ENCODE measurements at places on chromosomes 3 and 15.

- DNase-seq: no peak
These were observed 65.9 kb downstream of the CPN2 start for GRCh38 chr3:194285024-194285849.

DNA sequence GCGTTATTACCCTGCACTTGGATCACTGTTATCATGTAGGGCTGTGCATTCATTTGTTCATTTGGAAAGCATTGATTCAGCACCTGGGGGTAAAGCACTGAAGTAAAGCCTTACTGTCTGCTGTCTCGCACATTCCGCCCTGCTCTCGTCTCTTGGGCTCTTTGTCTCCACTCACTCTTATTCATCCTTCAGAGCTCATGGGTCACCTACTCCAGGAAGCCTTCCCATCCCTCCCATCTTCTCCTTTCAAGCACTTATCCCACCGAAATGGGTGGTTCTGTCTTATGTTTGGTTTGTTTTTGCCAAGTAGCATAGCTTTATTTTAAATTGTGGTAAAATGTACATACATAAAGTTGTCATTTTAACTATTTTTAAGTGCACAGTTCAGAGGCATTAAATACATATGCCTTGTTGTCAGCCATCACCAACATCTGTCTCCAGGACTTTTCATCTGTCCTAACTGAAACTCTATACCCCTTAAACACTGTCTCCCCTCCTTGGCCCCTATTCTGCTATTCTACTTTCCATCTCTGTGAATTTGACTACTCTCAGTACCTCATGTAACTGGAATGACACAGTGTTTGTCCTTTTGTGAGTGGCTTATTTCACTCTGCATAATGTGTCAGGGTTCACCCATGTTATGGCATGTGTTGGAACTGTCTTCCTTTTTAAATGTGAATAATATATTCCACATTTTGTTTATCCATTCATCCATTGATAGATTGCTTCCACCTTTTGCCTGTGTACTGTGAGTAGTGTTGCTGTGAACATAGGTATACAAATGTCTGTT is 9.3 kb downstream of the DIS3L start:
- no peak for DNase-seq

- DNase-seq: no peak
These were observed 742.0 kb downstream of the NR2F2 start for GRCh38 chr15:97072545-97072944.

- DNase-seq: no peak
These were observed 522.8 kb downstream of the CADM2 start for GRCh38 chr3:85481411-85482212.

GRCh38 chr3:197463279-197463678 is 92.5 kb downstream of the BDH1 start:
- DNase-seq: no peak

DNA sequence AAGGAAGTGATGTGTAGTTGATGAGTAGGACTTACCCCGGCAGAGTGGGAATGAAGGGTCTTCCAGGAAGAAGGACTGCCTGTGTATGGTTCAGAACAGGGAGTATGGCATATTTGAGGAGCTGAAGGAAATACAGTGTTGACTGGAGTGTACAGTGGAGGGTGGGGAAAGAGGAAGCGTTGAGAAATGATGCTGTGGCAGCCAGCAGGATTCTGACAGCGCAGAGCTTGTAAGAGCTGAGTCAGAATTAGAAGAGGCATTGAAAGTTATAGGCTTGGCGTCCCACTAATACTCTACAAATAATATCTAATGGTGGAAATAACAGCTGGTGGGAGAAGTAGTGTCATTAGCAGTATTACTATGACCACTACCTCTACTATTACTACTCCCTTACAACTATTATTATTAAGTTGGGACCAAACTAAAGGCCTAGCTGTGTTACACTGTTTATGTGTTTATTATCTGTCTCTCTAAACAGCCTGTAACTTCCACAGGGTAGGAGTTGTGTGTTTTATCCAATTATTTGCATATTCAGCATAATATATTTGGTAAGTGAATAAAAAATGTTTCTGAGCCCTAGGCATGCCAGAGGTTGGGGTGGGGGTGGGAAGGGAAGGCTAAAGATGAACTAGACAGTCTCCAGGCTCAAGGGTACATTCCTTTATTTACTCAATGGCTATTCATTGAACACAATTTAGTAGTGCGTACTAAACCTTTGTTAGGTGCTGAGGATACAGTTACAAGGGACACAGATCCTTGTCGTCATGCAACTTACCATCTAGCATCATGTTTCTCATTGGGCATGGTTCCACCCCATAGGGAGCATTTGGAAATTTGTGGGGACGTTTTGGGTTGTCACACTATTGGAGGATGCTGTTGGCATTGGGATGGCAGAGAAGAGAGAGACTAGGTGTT is 428.8 kb upstream of the ONECUT1 start:
- DNase-seq: no peak

DNA sequence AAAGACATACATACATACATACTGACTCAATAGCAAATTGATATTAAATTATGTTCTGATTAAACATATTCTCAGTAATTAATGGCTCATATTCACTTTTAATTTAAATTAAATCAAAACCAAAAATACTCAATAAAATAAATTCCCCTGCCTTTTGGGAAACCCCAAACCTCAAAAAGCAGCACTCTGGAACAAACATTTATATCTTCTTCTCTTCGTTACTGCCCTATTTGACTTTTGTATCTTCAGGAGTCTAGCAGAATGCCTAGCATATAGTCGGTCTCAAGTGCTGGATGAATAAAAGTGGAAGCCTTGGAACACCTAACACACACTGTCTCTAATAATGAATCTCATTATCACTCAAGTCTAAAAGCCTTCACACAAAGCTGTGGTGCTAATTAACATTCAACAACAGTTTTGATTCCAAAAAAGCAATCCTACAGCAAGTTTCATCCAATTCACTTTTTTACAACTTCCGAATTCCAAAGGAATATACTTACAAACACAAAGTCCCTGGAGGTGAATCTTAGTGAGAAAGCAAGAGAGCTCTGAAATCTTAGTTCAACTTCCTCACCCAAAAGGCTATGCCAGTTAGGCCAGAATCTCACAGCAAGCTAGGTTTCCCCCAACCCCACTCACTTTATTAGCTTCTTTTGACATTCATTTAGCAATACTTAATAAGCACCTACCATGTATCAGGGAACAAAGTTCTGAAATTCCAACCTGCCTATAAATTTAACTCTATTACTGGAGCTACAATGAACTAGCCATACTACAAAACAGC is 35.0 kb downstream of the GSK3B start:
- DNase-seq: no peak

- no peak for DNase-seq
These were observed 115.9 kb downstream of the EEFSEC start for GRCh38 chr3:128269006-128269775.

DNA sequence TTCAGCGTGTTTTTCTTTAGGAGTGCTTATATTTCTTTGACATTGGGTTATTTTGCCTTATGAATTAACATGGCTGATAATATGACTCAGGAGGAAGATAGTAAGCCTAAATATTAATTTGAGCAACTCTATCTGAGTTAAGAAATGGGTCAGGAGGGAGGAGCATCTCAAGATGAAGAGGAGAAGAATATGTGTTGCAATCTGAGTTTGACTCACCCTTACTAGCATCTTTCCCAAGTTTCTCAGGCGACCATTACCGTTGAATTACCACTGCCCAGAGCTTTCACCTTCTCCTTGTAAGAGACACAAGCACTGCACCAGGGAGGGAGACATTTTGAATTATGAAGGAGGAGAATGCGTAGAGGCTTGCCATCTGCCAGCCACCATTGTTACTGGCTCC is 138.3 kb upstream of the MYRIP start:
- no peak for DNase-seq

GRCh38 chr15:31465083-31465955 is 138.7 kb downstream of the KLF13 start:
- DNase-seq: no peak

- DNase-seq: no peak
These were observed 82.0 kb upstream of the LRIG1 start for GRCh38 chr3:66582721-66583423.

DNA sequence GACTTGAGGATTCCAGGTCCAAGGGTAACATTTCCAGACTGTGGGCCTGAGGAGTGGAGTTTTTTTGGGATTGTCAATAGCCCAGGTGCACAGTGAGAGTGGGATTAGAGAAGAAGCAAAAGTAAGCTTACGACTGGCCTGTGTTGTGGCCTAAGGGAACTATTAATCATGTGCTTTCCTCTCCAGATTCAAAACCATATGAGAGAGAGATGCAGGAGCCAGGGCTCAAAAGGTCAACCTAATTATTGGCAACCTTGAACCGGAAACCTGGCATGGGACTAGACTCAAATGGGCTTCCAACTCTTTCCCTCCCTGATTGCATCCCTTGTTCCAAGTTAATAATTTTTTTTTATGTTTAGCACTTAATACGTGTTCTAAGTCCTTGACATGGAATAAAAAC is 242.1 kb upstream of the THRB start:
- DNase-seq: no peak

GRCh38 chr3:38687321-38687720 is 37.8 kb upstream of the SCN5A start:
- no peak for DNase-seq
